ENCODE measurements at places on chromosomes 1 and 21.

- no peak for DNase-seq
Measured at GRCh38 chr1:90452491-90452890, 264.6 kb downstream of the BARHL2 start.

- peak; percentile 26 for DNase-seq
Measured at GRCh38 chr1:61053226-61053711, 29.1 kb upstream of the NFIA start.

- DNase-seq, result no peak
Measured at GRCh38 chr1:61241411-61241838, 159.1 kb downstream of the NFIA start.

DNA sequence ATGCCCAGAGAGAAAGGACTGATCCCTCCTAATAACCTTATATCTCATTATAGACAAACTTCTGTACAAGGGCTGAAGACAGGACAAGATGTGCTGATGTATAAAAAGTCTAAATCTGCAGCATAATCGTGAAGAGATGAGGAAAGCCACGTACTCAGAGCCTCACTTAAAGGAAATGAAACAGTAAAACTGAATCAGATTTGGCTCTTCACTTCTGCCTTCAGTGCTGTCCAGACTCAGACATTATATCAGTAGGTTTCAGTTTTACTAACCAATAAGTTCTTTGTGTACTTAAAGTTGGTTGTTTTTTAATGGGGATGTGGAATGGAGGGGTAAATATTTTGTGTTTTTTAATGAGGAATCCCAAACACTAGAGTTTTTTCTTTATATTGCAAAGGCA, 45.3 kb upstream of the RGS1 start:
- no peak for DNase-seq

GRCh38 chr1:32060914-32061313, 11.8 kb upstream of the TMEM39B start:
- DNase-seq, result no peak

DNA sequence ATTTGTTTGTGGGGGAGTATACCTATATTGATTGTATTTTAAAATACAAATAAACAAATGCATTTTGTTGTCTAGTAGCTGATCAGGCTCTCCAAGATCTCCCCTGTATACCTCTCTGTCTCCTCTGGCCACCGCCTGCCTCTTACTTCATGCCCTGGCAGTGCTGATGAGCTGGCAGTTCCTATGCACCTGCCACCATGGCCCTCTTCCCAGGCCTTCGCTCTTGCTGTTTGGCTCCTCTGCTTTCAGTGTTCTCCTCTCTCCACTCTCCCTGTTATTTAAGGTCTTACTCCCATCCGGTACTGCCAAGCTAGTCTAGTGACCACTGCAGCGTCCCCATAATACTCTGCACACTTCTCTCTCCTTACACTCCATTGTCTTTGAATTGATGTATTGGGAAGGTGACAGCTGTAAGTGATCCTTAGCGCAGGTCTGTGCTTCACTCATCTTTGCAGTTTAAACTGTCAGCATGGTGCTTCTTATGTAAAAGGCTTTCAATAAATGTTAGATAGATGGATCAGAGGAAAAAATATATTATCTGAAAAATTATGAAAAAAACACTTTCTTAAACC, 88.1 kb upstream of the ATP1A1 start:
- no peak for DNase-seq

DNA sequence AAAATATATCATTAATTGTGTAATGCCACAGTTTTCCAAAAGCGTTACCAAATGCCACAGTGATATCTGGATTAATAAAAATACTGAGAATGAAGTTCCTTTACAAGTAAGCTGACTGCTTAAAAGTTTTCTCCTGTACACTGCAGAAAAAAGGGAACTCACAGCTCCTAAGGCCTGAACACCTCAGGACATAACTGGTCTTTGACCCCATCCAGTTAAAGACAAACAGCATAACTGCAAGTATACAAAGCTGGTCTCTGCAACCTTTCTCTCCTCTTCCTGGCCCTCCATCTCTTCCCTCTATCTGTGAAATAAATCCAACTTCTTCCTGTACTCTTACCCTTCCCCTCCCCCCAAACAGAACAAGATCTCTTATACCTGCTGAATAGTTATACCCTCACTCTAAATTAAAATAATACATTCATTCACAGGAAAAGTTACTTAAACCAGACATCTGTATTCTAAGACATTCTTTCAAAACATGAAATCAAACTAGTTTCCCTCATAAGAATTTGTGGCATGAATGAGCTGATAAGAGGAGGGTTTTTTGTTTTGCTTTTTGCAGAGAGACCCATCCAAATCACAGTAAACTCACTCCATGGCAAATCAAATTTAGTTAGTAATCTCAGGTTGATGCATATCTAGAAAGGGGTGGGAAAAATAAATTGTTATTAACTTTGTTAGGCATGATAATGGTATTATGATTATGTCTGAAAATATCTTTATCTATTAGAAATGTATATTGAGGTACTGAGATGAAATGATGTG, 2.9 kb downstream of the DIPK1A start:
- DNase-seq, result no peak

GRCh38 chr1:230696722-230697437, 17.0 kb downstream of the AGT start:
- no peak for DNase-seq

DNA sequence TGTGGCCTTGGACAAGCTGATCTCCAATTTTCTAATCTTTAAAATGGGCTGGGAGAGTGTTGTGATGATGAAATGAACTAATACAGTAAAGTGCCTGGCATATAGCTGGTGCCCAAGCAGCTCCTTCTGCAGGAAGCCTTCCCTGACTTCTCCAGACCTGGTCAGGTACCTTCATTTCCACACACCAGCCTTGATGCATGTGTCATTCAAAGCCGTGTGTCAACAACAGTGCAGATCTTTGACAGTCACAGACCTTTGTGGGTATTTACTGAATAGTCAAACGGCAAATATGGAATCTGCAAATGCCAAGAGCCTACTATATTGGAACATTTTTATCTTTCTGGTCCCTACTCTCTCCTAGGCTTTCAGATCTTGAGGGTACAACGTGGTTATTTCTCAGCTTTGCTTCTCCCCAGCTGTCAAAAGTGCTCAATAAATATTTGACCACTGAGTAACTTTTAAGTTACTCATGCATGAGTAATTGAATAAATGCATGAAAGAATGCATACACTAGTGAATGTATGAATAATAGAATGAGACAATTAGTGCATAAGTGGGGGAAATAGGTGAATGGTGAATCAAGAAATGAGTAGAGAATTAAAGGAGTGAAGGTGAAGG, 75.4 kb downstream of the MDM4 start:
- DNase-seq, result no peak

DNA sequence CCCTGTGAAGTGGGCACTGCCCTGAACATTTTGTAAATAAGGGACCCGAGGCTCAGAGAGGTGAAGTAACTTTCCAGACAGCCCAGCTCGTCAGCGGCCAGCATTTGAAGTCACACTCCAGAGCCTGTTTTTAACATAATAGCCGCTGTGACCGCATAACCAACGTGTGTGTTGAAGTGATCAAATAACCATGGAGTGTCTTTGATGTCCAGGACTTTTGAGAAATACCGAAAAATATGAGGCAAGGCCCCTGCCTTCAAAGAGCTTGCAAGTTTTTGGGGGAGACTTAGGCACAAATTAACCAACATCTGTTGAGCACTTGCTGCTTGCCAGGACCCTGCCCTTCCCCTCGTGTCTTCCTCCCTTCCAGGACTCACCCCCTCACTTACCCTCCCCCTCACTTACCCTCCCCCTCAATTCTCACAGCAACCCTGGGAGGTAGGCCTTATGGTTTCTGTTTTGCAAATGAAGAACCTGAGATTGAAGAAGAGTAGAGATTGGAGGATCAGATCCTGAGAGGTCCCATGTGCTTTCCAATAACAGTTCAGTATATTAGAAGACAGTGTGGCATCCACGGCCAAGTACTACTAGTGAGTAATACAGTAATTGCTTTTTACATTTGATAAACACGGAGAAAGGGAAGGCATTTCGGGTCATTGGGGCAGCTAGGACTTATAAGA, 1.3 kb upstream of the SLC16A1 start:
- DNase-seq, result peak; percentile 43

GRCh38 chr1:155110381-155110780, 17.3 kb upstream of the EFNA1 start:
- no peak for DNase-seq

- DNase-seq, result no peak
Measured at GRCh38 chr1:116255486-116256285, 117.4 kb upstream of the ATP1A1 start.

- DNase-seq, result peak; percentile 78
Measured at GRCh38 chr1:13730751-13731482, 30.9 kb downstream of the PRDM2 start.

DNA sequence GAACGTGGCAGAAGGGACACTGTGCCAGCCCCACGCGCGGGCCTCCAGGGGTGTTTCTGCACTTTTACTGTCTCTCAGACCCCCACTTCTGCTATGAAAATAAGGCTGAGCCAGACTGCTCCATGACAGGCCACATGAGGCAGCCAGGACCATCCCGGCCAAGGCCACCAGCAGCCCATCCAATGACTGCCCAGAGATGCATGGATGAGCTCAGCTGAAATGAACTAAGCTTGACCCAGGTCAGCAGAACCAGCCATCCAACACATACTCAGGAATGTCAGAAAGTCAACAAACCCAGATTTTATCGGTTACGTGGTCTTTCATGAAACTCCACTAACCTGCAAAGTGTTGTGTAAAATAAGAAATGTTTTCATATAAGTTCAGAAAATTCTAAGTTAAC, 51.2 kb downstream of the CCDC185 start:
- DNase-seq, result no peak

DNA sequence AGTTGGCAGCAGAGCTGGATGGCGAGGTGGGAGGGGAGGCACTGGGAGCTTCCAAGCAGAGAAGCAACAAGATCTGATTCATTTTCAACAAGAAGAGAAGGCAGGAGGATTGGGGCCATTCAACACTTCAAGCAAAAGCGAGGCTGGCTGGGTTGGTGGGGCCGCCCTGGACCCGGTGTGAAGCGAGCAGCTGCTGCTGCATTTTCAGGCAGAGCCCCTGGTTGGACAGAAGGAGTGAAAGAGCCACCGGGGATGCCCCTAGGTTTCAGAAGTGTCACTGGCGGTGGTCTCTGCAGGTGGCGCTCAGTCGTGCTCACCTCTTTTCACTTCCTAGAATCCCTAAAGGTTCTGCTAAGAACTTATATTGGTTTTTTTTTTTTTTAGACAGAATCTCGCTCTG, 18.0 kb downstream of the SLC2A7 start:
- no peak for DNase-seq

- DNase-seq, result no peak
Measured at GRCh38 chr1:7857000-7857399, 4.1 kb upstream of the UTS2 start.

- DNase-seq, result no peak
Measured at GRCh38 chr21:27321791-27322190, 354.9 kb upstream of the ADAMTS5 start.

DNA sequence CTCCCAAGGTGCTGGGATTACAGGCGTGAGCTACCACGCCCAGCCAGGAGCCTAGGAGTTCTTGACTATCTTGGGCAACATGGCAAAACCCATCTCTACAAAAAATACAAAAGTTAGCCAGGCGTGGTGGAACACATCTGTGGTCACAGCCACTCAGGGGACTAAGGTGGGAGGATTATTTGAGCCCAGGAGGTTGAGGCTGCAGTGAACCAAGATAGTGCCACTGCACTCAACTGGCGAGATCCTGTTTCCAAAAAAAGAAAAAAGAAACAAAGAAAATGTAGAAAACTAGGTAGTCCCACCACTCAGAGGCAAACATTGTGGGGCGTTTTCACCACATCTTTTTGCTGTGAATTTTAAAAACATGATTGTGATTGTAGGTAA, 141.3 kb downstream of the ZZZ3 start:
- no peak for DNase-seq

Data from hematopoietic multipotent progenitor cell (in vitro differentiated cells).